ENCODE measurements at places on chromosomes 4 and X.

- DNase-seq, result no peak
Observed at GRCh38 chr4:83178029-83178428, 63.5 kb upstream of the PLAC8 start.

DNA sequence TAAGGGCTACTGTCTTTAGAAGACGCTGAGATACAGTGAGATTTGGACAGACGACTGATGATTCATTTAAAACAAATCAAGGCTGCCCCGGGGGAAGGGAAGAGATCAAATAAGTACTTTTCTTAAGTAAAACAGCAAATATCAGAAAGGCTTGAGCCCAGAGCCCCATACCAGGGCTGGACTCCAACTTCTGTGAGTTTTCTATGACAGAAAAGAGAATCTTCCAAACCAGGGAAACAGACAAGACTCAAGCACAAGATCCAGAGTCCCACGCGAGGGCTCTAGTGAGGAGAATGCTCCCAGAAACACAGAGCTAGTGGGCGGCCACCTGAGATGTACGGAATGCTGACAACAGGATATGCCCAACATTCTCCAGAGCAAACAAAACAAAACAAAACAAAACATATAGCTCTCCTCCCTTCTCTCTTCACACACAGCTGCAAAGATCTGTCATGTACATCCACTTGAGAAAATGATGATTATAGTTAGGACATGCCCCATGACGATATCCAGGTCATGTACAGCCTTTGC lies 13.1 kb downstream of the ACSL1 start:
- no peak for DNase-seq

- no peak for DNase-seq
Observed at GRCh38 chrX:29487214-29487613, 728.1 kb upstream of the MAGEB2 start.

GRCh38 chr4:25075851-25076250 lies 45.1 kb upstream of the LGI2 start:
- no peak for DNase-seq

DNA sequence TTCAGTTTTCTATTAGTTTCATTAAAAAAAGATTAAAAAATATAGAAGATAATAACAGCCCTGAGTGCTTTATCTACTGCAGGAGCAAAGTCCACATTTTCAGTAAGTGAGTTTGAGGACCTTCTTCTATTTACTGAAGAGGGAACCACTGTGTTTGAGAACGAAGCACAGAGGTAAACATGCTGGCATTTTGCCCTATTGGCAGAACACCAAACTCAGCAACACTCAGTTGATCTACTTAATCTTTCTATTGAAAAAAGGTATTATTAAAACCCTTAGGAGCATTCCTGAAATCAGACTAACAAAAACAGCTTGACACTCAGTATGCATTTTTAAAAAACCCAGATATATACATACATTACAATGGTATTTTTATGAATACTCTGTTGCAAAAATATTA lies 1496.7 kb downstream of the TECRL start:
- no peak for DNase-seq

DNA sequence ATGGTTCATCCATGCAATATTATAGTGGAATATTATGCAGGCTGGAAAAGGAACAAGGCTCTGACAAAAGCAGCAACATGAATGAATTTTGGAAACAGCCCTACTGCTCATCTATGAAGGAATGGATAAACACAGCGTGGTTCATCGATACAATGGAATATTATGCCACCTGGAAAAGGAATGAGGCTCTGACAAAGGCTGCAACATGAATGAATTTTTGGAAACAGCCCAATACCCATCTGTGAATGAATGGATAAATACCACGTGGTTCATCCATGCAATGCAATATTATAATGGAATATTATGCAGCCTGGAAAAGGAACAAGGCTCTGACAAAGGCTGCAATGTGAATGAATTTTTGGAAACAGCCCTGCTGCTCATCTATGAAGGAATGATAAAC lies 160.4 kb downstream of the CRLF2 start:
- no peak for DNase-seq

- no peak for DNase-seq
Observed at GRCh38 chr4:124325690-124326089, 386.8 kb downstream of the ANKRD50 start.

DNA sequence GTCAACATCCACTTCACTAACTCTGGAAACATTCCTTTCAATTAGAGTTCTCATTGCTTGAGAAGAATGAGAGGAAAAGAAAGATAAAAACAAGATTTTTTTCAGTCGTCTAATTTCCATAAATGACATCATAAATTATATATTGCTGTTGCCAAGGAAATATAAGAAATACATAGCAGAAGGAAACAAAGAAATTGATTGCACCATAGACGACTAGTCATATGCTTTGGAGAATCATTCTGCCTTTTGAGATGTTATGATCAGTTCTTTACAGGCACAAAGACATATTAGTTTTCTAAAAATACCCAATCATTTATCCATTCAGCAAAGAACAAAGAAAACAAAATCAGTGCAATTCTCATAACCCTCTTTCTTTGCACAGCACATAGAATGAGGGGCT lies 672 bp upstream of the C1QTNF7 start:
- DNase-seq, result no peak

DNA sequence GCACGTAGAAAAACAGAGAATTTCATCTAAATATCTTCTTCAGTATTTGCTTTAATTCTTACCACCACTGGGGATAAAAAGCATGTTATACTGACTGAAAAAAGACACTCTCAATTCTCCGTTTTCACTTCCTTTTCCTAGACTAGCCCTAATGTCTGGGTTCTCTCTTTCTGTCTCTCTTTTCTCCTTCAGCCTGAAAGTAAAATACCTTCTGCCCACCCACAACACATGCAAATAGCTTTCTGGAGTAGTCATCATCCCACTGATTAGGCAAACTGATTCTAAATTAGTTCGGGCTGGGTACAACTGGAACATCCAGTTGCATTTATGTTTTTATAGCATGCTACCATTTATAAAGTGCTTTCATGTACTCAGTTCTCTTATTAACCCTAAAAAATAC lies 142.4 kb upstream of the ANKRD50 start:
- no peak for DNase-seq

- no peak for DNase-seq
Observed at GRCh38 chr4:101400096-101400495, 52.8 kb upstream of the PPP3CA start.

- no peak for DNase-seq
Observed at GRCh38 chrX:16462912-16463311, 187.0 kb upstream of the S100G start.

DNA sequence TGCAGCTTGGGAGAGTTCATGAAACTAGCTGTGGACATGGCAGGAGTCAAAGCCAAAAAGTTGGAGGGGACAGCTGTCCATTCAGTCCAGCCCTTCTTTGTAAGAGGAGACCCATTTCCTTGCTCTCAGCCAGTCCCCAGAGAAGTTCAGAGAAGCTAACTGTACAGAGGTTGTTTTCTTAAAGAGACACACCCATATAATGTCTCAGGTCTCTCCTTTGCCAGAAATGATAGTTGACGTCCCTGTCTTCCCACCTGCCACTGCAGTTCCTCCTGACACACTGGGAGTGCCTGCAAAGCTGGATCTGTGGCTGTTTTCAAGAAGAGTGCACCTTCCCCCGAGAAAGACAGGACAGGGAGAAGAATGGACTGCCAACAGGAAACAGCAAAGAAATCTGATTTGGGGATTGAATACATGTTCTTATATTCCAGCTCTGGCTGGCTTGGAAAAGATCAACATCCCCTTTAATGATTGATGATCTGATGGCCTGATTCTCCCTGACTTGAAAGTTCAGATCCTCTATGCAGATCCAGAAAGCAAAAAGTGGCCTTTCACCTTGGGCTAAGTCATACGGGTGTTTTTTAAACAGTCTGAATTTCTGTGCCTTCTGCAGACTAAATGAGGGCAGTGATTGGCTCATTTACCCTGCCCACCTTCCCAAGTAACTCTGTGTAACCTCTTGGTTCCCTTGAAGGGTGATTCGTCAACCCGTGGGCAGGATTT lies 87.2 kb downstream of the MAOA start:
- no peak for DNase-seq

- DNase-seq, result no peak
Observed at GRCh38 chrX:25198253-25198652, 182.5 kb upstream of the ARX start.

DNA sequence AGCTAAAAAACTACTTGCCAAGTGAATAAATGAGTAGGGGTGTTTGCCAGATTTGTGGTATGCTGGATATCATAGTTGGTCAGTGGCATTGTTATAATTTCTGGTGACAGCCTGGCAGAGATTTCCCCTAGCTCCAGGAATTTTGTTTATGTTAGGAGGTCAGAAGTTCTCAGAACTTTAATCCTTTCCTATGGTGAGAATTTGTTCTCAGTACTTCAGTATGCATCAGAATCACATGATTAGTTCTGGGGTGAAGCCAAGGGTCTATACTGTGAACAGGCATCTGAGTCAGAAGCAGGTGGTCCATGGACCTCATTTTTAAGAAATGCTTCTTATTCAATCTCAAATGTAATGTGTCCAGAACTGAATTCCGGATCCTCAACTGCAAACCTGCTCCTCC lies 10.5 kb downstream of the RASSF6 start:
- DNase-seq, result no peak

DNA sequence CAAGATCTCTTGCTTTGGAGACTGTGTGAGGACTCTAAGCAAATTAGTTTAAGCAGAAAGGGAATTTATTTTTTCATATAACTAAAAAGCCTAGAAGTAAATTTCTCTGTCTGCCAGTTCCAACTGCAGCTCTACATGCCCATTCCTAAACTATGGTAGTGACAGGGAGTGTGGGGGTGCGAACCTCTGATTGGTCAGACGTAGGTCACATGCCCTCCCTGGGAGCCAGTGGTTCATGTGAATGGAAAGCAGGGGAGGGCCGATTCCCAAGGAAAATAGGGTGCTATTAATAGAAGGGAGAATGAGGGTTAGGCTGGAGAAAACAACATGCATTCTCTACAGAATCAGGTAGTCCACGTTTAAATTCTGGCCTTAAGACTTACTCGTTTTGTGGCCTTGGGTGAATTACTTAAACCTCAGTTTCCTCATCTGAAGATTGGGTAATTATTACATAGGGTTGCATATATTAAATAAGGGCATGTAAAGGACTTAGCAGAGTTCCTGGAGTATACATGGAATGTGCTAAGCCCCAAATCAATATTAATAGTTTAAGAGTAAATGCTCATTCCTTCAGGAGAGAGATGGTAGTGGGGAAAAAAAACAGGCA lies 7.2 kb downstream of the RAB33B start:
- no peak for DNase-seq

DNA sequence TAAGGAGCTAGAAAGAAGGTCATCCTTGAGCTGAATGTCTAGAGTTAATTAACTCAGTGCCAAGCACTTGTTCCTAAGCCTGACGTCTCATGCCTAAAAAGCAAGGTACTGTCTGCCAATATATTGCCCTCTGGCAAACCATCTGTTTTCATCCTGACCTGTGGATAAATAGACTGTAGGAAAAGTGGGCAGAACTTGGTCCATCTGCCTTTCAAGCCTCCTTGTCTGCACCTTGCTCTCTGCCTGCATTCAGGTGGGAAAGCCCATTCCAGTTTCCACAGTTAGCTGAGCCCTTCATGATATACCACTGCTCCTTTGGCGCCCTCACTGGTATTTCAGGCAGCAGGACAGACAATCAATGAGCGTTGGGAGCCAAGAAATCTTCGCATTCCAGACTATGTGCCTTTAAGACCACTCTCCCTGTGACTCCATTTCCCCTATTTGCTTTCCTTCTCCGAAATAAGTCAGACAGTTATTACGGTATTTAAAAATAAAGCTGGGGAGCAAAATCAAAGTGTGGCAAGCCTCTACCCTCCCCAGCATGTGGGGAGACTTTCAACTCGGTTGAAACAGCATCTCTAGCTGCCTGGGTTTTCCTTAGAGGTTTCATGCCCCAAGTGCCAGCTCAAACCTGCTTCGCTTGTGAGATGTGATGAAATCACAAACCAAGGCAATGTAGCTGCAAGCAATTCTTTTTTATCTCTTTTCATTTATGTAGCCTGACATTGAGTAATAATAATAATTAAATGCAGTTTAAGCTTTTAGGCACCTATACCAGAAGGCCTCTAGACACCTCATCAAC lies 2.5 kb upstream of the CCDC149 start:
- DNase-seq, result no peak

DNA sequence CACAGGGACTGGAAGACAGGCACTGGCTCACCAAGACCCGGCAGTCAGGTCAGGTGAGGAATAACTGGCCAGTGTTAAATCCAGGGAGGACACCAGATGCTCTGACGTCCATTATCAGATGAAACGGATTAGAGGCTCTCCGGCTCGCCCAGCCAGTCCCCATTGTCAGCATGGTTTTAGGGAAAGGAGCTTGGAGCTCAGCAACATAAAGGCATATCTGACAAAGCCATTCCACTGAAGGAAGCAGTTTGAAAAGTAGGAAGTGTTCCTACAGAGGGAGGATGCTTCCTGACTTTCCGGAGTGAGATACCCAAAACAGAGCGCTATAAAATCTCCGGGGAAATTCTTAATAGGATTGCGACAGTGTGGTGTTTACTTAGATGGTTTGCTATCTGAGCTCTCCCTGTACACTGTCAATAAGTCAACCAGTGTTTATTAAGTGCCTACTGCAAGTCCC lies 14.8 kb downstream of the NDNF start:
- DNase-seq, result no peak

DNA sequence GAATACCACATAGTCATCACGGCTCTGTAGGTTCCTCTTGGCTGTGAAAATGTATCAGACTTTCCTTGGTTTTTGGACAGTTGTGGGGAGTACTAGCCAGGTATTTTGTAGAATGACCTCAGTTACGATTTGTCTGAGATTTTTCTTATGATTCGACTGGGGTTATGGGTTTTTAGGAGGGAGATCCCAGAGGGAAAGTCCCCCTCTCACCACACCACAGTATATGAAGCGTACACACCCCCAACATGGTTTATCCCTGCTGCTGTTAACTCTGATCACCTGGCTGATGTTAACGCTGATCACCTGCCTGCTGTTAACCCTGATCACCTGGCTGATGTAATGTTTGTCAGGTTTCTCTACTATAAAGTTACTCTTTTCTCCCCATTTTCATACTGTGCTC lies 72.6 kb downstream of the ANAPC4 start:
- DNase-seq, result no peak

DNA sequence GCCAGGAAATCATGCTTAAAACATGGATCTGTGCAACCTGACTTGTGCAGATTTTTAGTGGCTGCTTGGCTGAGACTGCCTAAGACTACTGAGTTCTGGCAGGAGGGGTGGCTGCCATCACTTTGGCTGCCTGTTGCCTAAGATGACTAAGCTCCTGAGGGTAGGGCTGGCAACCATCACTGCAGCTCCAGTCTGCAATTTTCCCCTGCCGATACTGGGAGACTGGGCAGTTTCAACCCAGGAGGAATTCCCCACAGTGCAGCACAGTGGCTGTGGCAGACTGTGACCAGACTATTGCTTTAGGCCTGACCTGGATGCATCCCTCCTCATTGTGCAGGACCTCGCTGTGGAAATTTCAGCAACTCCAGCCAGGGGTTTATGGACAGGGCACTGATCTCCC lies 544.9 kb downstream of the ANKRD50 start:
- no peak for DNase-seq

DNA sequence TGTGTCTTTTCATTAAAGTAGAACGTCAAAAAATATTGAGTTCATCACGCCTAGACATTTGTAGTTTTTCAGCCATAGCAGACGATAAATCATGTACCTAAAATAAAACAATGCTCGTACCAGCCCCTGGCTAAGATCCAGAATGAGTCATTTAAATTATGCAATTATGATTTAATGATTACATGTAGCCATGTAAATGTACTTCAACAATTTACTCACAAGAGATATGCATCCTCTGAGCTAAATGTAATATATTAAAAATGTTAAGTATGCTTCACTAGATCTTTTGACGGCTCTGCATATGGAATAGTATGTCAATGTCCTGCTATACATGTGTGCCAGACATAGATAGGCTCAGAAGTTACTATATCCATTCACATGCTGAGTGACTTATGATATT lies 1077.8 kb downstream of the ARAP2 start:
- DNase-seq, result no peak

GRCh38 chrX:154411981-154412340 lies 622 bp downstream of the TAFAZZIN start:
- DNase-seq, result no peak
